ENCODE measurements at places on chromosomes 5 and 9.

GRCh38 chr9:13002740-13003139 is 227.9 kb downstream of the LURAP1L start:
- DNase-seq = no peak

GRCh38 chr5:80055491-80056170 is 20.5 kb downstream of the THBS4 start:
- no peak for DNase-seq

GRCh38 chr9:70081120-70081495 is 37.5 kb downstream of the MAMDC2 start:
- DNase-seq = peak; percentile 63

DNA sequence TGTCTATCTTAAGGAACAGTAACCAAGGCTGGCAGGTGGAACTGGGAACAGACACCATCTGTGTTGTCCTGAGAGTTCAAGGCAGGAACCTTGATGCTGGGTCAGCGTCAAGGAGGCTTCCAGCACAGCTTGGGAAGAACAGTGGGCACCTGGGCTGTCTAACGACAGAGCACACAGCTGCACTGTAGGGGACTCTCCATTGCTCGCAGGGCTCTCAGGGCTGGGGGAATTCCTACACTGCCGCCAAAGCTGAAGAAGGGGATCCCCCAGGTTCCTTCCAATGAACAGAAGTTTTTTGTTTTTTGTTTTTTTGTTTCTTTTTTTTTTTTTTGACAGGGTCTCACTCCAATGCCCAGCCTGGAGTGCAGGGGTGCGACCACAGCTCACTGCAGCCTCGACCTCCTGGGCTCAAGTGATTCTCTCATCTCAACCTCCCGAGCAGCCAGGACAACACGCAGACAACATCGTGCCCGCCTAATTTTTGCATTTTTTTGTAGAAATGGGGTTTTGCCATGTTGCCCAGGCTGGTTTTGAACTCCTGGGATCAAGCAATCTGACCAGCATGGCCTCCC is 81.9 kb downstream of the PTPN3 start:
- no peak for DNase-seq

DNA sequence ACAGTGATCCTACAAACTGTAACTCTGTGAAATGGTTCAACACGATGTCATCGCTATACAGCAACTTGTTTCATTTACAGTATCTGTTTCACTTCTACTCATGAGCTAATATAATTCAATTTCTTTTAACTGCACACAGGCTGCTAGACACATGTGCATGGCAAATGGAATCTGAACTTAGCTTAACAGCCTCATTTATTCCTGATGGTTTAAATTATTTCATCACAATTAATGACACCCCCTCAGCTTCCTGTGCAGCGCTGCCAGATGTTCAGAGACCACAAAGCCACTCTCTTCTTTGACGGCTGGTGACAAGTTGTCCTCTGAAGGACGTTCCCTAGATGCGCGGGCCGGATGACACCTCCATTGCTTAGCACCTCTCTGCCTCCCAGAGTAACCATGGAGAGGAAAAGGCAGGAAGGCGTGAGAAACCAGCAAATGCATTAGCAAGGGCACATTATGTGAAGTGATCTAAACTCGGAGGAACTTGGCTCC is 191.1 kb downstream of the BNC2 start:
- peak; percentile 27 for DNase-seq

- peak; percentile 73 for DNase-seq
Observed at GRCh38 chr5:150516011-150516410, 8.1 kb downstream of the NDST1 start.

Data from astrocyte of the hippocampus (primary cell).